ENCODE measurements at places on chromosomes 13 and 19.

DNA sequence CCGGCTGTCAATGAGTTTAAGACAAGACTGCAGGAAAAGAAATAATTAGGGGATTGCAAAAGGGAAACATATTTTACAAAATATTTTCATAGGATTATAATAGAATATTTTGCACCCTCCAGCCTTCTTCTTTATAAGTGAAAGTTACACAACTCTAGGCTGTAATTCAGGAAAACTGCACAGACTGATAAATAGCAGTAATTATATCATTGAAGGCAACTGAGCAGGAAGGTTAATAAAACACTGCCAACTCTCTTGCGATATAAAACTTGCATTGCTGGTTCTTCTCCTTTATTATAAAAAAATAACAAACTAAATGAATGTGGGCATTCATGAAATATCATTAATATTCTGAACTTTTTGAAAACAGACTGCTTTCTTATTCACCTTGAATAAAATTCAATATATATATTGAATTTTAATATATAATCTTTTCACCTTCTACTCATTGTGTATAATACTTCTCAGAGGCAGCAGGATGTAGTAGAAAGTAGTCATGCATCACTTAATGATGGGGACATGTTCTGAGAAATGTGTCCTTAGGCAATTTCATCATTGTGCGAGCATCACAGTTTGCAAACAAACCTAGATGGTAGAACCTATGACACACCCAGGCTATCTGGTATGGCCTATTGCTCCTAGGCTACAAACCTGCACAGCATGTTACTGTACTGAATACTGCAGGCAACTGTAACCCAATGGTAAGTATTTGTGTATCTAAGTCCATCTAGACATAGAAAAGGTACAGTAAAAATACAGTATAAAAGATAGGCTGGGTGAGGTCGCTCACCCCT lies 24.9 kb upstream of the STARD13 start:
- no peak for DNase-seq

GRCh38 chr13:36302289-36302688 lies 4.7 kb upstream of the CCDC169 start:
- no peak for DNase-seq

GRCh38 chr19:5893907-5894703 lies 9.5 kb downstream of the NDUFA11 start:
- DNase-seq = no peak

GRCh38 chr13:79780240-79780639 lies 299.3 kb downstream of the NDFIP2 start:
- DNase-seq = no peak

- no peak for DNase-seq
Observed at GRCh38 chr13:33112766-33113165, 96.5 kb downstream of the KL start.

- DNase-seq = no peak
Observed at GRCh38 chr19:17841371-17841809, 6.4 kb downstream of the JAK3 start.

GRCh38 chr13:38381890-38382289 lies 32.2 kb downstream of the UFM1 start:
- no peak for DNase-seq

DNA sequence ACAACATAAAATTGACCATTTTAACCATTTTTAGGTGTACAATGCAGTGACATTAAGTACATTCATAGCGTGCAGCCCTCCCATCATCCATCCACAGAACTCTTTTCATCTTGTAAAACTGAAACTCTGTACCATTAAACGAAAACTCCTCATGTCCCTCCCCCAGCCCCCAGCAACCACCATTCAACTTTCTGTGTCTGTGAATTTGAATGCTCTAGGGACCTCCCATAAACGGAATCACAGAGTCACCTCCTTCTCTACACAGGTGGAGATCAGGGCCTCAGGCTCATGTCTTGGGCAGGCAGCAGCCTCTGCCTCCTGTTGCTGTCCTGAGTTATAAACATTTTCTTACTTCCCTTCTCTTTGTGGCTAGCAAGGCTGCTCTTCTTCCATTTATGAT lies 7.3 kb upstream of the CCNE1 start:
- DNase-seq = peak; percentile 7

DNA sequence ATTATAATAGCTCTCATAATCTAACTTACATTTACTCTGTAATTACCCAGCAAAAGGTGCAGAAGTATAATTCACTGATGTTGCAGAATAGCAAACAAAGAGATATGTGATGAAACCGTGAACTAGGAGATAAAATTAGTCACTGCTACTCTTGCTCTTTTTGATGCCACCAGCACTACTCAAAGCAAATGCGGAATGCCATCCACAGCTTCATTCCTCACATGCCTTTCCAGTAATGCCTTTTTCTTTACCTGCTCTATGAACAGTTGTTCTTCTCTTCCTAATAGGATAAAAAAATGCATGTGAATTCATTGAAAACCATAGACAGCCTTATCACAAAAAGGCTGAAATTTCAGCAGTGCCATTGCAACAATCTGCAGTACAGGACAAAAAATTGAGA lies 1129.5 kb downstream of the DIAPH3 start:
- DNase-seq = no peak

DNA sequence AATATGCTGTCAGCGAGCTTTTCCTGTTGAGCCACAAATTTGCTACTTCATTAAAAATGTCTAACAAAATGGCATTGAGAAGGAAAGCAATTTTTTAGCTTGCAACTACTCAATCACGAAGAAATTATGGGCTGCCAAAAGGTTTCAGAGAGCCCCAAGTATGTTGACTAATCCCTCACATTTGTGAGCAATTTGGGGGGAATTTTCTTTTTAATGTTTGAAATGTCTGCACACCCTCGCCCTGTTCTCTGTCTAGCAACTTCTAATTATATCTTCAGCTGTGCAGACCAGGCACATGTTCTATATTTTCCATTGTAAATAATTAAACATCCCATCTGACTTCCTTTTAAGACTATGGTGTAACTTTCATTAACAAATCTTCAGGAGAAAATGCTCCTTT lies 192.9 kb downstream of the DCT start:
- no peak for DNase-seq

- peak; percentile 57 for DNase-seq
Observed at GRCh38 chr19:46000491-46001246, 5.4 kb downstream of the CCDC61 start.

DNA sequence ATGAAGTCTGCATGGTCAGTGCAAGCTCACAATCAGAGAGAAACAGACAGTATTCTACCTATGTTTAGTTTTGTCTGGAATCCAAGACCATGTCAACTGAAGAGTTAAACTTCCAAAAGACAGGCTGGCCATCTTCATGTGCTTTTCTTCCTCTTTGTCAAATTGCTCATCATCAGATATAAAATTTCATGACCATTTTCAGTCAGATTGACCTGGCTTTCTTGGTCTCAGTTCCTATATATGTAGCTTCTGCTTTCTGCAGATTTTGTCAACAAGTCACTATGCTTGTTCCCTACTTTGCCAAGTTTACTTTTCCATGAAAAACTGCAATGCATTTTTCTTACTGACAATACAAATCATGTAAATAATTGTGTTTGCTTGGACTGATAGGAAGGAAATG lies 13.9 kb downstream of the SLC46A3 start:
- no peak for DNase-seq

- DNase-seq = no peak
Observed at GRCh38 chr13:113365583-113365970, 1.6 kb upstream of the GRTP1 start.

- no peak for DNase-seq
Observed at GRCh38 chr19:56838024-56838908, 2.3 kb downstream of the PEG3 start.

- no peak for DNase-seq
Observed at GRCh38 chr13:60619461-60619860, 222.4 kb downstream of the TDRD3 start.

- no peak for DNase-seq
Observed at GRCh38 chr13:43203781-43204180, 180.4 kb downstream of the DNAJC15 start.

GRCh38 chr19:21569494-21569865 lies 64.1 kb downstream of the ZNF429 start:
- DNase-seq = no peak

DNA sequence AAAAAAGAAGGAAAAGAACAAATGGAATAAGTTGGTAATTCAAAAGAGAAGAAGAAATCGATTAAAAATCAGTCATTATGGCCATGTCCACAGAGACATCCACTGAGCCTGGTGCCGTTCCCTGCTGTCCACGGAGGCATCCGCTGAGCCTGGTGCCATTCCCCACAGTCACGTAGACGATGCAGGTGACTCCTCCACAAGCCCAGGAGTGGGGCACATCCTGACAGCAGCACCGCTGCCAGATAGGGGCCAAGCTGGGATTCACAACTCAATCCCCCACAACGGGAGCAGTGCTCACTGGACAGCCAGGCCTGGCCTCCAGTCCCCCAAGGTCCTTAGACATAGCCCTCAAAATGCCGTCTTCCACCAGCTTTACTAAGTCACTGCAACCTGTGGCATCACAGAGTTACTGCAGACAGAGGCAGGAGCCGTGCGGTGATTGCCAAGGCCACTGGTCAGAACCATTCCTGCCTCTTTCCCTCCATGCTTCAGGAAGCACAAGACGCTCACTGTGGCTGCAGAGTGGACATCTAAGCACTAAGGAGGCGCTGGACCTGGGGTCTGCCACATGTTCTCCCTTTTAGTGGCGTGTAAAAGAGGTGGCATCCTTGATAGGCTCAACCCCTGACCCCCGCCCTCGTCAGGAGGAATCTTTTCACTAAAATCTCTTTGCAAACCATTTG lies 131.5 kb upstream of the SPACA7 start:
- no peak for DNase-seq

- DNase-seq = no peak
Observed at GRCh38 chr13:100809856-100810255, 135.3 kb upstream of the TMTC4 start.

GRCh38 chr13:100710176-100710575 lies 35.6 kb upstream of the TMTC4 start:
- DNase-seq = no peak

DNA sequence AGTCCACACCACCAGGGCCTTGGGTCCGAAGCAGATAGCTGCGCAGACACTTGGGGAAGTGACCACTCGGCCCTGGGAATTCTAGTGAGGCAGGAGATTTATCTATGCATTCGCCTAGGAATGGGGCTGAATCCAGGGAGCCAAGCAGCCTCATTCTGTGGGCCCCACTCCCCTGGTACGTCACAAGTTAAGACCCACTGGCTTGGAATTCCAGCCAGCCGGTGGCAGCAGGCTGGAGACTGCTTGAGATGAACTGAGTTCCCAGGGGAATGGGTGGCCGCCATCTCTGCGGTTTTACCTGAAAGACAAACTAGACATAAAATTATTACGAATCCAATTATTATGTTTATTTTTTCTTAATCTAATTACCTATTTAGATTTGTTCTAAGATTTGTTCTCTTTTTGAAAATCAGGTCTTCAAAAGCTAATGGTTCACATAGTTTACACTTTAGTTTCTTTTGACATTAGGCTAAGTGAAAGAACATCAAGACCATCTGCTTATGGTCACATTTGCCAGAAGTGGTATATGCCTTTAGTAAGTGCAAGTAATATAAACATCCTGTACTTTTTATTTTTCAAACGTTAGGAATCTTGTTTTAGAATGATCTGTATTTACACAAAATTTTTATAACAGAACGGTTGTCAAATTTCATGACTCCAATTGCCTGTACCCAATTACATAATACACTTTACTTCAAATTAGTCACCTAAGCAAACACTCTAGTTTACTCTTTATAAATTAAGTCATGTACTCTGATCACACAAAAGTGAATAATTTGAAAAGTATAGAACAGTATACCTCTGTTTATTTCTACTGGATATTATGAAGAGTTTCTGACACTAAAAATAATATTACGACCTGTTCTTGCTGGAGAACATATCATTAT lies 74.4 kb downstream of the SLITRK6 start:
- DNase-seq = no peak

DNA sequence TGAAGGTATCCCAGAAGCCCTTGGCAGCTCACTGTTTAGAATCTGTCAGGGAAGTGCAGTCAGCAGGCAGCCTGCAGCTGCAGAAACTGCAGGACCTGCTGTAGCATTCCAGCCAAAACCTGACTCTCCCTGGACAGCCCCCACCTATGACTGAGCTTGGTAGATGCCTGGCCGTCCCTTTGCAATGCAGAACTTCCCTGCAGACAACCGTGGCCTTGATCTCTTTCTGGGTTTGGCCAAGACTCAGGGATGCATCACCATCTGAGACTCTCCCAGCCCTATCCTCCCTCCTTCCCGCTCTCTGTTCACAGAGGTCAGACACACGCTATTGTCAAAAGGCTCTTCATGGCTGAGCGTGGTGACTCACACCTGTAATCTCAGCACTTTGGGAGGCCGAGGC lies 99.4 kb downstream of the ZNF557 start:
- DNase-seq = no peak

DNA sequence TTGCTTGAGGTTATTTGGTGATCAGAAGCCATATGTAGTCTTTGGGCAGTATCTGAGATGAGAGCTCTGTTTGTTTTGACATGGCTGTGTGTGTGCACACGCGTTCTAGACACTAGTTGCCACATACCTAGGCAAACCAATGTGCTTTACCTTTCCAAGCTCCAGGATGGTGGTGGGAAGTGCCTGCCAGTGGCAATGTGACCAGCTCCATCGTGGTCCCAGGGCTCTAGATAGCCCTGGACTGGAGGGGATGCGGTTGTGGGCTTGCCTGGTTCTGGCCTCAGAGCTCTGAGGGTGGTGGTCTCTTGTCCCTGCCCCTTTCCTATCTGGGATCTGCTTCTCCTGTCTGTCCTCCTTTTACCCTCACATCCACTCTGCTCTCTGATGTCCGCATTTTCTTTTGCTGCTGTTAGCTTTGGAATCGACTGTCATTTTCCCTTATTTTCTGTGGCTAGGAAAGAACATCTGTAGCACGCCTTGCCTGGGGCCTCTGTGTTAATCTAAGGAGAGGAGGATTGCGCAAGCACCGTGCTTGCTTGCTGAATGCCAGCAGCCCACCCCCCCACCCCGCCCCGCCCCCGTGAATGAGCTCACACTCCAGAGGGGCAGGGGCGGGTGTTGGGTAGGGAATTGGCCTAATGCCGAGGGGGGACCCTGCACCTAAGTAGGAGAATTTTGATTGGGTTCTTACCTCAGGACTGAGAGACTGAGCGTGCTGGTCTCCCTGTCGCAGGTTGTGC lies 89.5 kb downstream of the ARHGEF7 start:
- DNase-seq = no peak

- peak; percentile 19 for DNase-seq
Observed at GRCh38 chr13:40517486-40518480, 148.7 kb downstream of the FOXO1 start.

DNA sequence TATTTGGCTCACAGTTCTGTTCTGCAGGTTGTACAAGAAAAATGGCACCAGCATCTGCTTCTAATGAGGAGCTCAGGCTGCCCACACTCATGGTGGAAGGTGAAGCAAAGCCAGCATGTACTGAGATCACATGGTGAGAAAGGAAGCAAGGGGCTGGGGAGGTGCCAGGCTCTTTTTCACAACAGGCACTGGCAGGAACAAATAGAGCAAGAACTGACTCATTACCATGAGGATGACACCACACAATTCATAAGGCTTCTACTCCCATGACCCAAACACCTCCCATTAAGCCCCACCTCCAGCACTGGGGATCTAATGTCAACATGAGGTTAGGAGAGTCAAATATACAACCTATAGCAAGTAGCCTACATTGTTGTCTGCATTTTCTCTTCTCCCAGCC lies 522.6 kb downstream of the RFC3 start:
- no peak for DNase-seq

All from stimulated activated CD4-positive, alpha-beta T cell treated with anti-CD3 and anti-CD28 coated beads, Interleukin-4, amount 100 ng/mL, for 48 hours (primary cell).